ENCODE measurements at places on chromosomes 1 and 21.

GRCh38 chr1:211145944-211146343, 12.0 kb upstream of the KCNH1 start:
- DNase-seq: no peak

DNA sequence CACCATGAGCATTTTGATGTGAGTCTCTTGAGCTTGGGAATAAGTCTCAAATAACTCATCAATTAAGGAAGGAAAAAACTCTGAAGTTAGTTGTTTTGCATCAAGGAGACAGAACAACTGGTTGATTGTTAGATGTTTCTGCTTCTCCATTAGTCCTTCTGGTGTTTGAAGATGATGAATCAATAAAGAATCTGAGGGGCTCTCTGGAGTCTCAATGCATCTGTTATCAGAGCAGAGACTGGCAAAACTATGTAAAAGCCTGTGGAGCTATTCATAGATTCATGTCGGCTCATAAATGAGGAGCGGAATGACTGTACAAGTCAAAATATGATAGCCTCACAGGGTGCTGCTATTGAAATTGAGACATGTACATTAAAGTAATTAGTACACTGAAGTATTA, 73.3 kb upstream of the ZC3H11B start:
- DNase-seq: no peak

DNA sequence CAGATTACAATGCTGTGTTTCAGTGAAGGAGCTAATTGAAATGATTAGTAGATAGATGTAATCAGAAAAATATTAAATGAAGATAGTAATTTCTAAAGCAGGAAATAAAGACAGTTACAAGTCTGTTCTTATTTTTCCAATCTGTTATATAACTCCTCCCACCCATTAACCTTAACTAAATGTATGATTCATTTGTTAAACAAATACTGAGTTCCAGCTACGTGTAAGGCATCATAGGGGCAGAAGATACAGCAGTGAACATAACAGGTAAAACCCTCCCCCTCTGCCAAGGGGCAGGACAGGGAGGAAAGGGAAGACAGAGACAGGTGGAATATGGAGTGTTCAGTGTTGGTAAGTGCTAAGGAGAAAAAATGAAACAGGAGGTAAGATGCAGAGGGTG, at the start of gene FAM177B:
Gene FAM177B (plus strand): TSS at position 231 of the 400 bp plus-strand sequence. CDS start 9,344 bp downstream, outside the sequence.
- DNase-seq: no peak

DNA sequence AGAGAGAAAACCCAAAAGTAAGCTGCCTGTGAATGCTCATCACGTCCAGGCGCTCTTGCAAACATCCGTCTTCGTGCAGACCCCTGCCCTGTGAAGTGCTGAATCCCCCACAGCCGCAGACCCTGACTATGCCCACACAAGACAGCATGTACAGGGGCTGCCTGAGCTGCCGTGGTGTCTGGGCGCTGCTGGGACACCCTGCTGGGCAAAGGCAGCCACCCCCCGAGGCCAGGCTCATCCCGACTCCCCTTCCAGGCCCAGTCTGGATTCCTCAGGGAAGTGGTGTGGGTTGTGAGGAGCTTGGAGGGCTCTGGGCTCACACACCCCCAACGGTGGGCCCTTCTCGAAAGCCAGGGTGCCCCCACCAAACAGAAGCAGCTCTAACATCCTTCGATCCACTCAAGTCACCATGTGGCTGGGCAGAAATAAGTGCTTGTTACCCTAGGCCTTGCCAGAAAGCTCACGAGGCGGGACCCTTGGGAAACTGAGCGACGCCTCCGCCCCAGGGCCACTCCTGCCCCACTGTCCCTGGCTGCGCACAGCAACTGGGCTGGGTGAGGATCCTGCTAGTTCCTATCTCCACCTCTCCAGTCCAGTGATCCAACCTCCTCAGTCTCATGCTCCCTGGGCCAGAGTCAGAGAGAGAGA, 4.8 kb upstream of the WNT9A start:
- DNase-seq: no peak

Measured in stimulated activated CD8-positive, alpha-beta memory T cell treated with anti-CD3 and anti-CD28 coated beads, Interleukin-15, amount 100 ng/mL, for 4 hours (primary cell).